RWPE1 (cell line): ENCODE measurements at places on chromosomes 4 and X.

DNA sequence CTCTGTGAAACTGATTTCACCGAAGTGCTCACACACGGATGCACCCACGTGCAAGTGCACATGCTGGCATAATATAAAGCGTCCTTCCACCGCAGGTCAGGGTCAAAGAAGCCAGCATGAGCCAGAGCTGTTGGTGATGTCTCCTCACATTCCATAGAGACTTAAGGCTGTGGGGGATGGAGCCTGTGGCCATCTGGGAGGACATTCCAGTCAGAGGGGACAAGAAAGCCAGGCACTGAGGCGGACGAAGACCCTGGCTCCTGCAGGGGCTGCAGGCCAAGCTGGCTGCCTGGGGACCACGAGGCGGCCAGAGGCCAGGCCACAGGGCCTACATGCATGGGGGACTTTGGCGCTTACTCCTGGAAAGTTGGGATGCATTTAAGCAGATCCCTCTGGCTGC lies 7.7 kb downstream of the RNF212 start:
- DNase-seq, result no peak

DNA sequence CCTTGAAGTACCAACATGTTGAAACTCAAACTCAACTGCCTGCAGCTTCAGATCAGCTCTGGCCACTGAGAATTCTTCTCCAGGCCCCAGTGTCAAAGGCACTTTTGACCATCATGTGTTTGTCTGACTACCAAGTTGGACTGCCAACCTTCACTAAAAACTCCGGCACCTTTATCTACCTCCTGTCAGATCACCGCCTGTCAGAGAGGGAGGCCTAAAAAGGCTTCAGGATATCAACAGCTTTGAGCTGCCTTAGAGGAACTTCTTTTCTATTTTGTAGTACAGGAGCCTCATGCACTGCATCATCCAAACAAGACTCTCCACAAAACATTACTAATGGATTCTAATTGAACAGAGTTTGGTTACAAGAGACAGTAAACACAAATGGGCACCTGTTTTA lies 2.8 kb downstream of the ACSL1 start:
- DNase-seq, result no peak

- DNase-seq, result no peak
Measured at GRCh38 chrX:45986971-45987370, 558.2 kb downstream of the ZNF674 start.

GRCh38 chr4:124953061-124953460 lies 240.5 kb upstream of the ANKRD50 start:
- peak; percentile 42 for DNase-seq

GRCh38 chr4:84482564-84483563 lies 16.2 kb downstream of the NKX6-1 start:
- no peak for DNase-seq

- DNase-seq, result no peak
Measured at GRCh38 chrX:22141047-22141730, 109.1 kb downstream of the PHEX start.

DNA sequence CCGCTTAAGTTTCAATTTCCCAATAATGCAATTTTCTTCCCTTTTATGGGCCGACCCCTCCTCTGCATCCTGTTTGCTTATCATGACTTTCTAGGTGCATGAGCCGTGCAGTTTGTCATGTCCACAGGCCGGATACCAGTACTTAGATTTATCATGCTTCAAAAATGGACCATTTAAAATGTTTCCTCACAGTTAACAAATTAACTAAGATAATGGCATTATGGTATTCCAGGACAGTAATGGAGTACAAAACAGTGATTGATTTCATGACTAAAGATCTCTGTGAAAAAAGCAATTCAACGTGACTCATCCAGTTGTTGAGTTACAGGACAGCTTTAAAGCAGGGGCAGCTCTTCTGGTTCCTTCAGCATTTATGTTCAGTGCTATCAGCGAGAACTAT lies 23.0 kb downstream of the SNX25 start:
- no peak for DNase-seq

DNA sequence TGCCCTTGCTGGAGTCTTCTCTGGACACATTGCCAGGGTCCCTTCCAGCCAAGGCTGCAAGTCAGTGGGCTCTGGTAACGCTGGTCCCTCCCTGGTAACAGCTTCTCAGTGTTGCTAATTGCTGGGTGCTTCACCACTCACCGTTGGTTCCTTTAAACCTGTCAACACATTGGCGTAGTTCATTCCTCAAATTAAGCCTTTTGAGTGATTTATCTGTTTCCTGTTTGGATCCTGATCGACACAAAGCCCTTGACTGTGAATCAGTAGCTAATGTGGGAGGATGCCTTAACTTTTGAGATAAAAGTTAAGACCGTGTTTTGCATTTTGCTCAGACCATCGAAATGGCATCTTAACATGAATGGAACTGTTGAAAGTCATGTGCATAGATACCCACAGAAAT lies 125.9 kb downstream of the AMELX start:
- no peak for DNase-seq

DNA sequence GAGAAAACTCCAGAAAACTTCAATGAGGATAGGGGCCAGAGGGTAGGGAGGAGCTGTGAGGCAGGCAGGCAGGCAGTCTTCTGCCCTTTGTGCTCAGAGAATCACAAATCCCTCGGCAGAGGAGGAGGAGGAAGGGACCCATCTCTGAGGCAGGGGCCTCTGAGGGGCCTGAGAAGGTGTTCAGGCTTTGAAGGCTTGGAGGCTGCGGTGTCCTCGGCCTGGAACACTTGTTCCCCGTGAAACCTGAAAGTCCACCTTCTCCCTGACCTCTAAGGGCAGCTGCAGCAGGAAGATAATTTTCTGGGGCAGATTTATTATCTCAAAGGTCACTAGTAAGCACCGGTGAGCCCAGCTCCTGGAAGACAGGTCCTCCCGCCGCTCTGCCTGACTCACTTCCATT lies 200.3 kb upstream of the BCOR start:
- DNase-seq, result no peak

- no peak for DNase-seq
Measured at GRCh38 chr4:83947830-83948193, 411.9 kb downstream of the GPAT3 start.

- peak; percentile 75 for DNase-seq
Measured at GRCh38 chr4:1907848-1908525, 36.8 kb downstream of the NSD2 start.

GRCh38 chrX:36568946-36569345 lies 439.2 kb upstream of the FAM47C start:
- DNase-seq, result no peak

DNA sequence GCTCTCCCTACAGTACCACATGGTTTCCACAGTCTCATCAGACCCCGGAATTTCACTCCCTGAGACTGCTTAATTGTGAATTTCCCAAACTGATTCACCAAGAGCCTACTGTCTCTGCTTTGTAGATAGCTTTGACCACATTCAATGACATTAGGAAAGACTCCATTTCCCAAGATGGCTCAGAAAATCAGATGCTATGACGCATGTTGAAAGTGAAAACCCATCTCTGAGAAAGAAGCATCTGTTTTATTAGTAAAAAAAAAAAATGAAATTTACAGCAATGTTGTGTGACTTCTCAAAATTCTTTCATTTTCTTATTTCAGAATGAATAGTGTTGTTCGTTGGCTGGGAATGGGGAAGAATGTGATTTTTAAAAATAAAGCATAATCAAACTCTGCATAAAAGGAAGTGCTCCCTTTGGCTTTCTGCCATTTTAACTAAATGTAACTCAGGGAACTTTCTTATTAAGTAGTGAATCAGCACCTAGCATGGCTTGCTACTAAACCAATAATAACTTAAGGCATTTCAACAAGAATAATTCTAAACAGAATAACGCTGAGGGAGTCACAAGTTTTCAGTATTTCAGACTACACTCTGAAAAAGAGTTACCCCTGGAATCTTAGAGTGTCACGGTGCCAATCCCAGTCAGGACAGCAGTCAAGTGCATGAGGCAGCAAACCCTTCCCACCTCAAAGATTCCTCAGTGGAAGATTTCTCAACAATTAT lies 97.4 kb upstream of the MYOZ2 start:
- no peak for DNase-seq

- no peak for DNase-seq
Measured at GRCh38 chrX:119389214-119389613, 9.9 kb upstream of the SLC25A43 start.

DNA sequence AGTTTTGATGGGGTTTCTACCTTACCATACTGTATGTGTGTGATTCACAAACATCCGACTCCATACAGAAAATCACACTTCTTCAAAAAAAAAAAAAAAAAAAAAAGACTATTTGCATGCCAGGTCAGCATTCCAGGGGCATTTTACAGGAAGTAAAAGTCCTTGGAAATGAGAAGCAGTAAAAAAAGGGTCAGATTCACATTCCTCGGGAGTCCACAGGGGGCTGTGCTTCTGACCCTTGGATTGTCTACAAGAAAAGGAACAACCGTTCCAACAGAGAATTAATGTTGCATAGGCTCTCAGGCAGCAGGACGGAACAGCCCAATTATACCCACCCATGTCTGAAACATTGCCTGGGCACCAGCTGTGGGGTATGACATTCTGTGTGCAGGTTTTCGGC lies 290.3 kb downstream of the LDB2 start:
- no peak for DNase-seq

DNA sequence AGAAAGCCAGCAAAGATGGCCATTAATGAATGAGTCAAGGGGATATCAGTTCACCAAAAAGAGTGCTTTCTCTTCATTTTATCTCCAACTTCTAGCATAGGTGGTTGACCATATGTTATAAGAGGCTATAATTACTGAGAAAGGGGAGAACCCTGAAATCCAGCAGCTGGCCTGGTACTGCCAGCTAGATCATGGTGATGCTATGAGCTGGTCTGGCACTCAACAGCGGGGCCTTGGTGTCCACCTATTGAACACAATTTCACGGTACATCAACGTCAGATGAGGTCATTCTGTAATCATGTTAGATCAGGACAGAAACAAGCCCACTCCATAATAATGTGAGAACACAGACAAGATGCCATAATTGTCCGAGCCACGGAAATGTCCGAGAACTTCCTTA lies 1644.8 kb upstream of the PCDH7 start:
- DNase-seq, result no peak

DNA sequence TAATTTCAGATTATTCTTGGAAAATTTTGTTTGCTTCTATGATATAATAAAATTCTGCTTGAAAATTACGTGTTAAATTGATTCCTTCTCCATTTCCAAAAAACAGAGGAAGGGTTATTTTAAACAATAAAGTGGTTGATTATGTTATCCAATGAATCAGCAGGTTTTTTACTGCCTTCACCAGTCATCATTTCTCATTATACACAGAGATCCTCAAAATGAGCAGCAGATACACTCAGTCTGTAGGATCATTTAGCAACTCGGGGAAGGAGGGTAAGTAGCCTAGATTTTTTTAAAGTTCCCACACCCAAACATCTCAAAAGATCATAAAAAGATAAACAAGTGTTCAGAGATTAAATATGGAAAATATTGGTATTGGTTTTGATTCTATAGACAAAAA lies 6.8 kb upstream of the TMEM144 start:
- no peak for DNase-seq

GRCh38 chr4:101238706-101239105 lies 108.6 kb downstream of the PPP3CA start:
- DNase-seq, result peak; percentile 44

- no peak for DNase-seq
Measured at GRCh38 chrX:42536286-42536685, 241.7 kb downstream of the PPP1R2C start.

- no peak for DNase-seq
Measured at GRCh38 chr4:57243076-57243475, 132.9 kb upstream of the IGFBP7 start.

GRCh38 chr4:101184668-101185067 lies 162.7 kb downstream of the PPP3CA start:
- no peak for DNase-seq

GRCh38 chr4:114547340-114548134 lies 51.1 kb upstream of the UGT8 start:
- no peak for DNase-seq

GRCh38 chr4:184010696-184011095 lies 105.6 kb downstream of the STOX2 start:
- no peak for DNase-seq

GRCh38 chr4:96983830-96984229 lies 1143.9 kb downstream of the PDHA2 start:
- no peak for DNase-seq

DNA sequence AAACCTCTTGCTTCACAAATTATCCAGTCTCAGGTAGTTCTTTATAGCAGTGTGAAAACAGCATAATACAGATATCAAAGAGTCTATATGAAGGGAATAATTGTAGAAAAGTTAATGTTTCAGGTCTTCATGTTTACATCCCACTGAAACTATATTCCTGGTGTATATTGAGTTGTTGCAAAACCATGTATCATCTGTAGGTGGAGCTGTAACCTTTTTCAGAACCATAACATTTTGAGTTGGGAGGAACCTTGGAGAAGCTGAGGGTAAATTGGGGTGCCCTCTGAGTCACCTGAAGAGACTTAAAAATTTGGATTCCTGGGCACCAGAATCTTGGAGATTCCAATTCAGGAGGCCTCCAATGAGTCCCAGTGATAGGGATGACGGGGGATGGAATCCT lies 51.9 kb upstream of the TAPT1 start:
- DNase-seq, result no peak

DNA sequence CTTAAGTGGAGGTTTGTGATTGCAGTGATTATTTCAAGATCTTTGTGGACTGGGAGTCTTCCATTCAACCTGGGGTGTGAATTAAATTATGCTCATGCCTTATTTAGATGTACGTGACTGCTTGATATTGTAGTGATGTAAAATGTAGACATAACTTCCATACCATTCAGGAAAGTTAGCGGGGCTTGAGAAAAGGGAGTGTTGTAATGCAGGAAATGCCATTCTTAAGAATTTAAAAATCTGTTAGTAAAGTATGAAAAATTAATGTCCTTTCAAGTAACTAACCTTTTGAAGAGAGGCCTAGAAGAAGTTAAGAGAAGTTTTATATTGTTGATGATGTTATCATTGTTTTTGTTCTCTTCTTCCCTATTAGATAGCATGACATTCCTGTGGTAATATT lies 318.2 kb downstream of the CCSER1 start:
- DNase-seq, result no peak

DNA sequence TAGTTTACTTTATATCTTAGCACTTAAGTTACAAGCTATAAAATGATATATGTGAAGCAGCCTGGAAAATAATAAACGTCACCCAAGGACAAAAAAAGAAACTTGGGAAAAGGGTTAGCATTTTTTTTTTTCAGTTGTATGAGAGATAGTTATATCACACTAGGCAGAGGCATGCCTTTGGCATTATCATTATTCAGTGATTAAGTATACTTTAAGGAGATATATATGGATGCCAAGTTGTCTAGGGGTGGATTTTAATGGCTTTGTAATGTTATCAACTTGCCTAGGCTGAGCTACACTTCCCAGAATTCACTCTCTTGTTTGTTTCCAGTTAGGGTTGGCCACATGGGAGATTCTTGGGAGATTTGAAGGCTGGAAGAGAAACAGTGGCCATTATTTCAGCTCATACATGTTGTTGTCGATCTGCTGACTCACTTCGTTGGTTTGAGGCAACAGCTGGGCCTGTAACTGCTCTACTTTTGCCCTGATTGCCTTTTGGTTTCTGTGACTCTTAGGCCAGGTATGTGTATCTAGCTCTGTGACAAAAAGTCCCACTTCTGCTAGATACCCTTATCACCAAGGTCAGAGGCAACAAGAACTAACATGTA lies 11.5 kb upstream of the SRPX start:
- DNase-seq, result no peak
